ENCODE measurements at places on chromosomes 5 and 9.
A peak's percentile ranks its signal among the peaks of the same experiment; 100 is the strongest.

DNA sequence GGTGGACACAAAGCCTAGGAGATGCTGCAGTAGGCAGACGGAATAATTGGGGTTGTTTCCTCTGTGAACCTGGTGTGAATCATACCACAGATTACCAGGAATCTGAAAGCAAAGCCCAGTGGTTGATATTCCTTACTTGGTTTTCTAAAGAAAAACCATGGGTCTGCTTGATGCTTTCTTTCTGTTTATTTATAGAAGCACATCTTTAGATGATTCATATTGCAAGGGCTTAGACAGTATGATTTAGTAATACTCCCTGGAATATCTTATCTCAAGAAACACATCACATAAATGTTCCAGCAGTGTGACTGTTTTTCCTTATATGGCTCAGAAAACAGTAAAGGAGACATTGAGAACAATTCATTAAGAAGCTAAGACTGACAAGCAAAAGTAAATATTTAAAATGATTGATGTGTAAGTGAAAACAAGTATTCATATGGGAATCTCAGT is 623.3 kb downstream of the RAB3C start:
- peak; percentile 68 for DNase-seq

DNA sequence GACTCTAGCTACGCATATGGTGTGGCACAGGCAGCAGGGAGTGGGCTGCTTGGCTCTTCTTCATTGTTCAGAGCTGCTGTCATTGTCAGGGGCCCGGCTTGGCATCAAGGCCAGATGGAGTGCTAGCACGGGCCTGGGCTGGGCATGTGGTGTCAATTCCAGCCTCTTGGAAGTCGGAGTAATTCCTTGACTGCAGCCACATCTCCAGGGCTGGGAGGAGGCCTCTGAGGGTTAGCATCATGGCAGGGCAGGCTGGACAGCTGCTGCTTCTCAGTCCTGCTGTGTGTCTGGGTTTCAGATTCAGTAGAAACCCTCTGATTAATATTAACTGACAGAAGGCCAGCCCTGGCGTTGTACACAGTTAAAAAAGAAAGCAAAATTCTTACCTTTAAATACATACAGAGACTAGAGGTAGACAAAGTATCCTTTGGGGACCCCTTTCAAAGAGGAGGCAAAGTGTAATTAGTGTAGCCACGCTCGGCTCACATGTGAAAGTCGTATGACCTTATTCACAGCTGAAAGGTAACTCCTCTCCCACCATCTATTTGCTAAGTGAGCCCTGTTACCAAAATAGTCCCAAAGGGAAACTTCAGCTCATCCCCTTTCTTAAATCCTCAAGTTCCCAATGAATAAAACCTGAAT is 126.4 kb downstream of the DOCK2 start:
- no peak for DNase-seq

DNA sequence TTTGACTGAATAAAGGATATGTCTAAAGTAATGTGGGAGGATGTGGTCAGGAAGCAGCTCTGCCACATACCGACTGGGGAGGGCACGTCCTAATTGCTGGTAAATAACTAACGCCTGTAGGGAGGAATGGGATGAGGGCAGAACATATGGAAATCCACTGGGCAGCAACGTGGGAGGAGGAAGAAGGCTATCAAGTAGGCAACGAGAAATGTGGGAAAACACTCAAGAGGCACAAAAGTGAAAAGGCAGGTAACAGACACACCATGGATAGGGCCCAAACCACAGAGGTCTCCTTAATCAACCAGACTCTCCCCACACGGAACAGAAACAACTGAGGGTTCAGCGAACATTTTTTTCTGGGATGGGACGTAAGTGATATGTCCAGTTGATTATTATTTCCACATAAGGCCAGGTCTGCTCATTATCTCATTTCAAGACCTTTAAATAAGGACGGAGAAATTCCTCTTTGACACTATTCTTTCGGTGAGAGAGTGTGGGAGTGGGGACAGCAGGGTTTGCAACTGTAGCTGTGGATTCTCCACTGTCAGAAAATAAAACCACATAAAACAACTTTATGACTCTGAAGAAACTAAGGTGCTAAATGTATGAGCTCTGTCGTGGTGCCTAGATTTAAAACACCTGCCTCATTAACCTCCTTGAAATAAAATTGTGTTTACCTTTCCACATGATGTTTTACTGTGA is 17.0 kb downstream of the IARS1 start:
- peak; percentile 16 for DNase-seq

DNA sequence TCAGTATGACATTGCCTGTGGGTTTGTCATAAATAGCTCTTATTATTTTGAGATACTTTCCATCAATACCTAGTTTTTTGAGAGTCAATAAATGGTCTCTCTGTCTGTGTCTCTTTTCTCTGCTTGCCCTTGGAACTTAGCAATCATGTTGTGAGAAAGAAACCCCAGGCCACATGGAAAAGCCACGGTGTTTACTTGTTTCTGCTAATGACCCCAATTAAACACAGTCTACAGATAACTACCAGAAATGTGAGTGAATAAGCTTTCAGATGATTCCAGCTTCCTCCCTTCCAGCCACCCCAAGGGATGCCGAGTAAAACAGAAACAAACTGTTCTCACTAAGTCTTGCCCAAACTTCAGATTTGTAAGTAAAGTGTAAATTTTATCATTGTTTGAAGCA is 584.9 kb downstream of the MAT2B start:
- no peak for DNase-seq

DNA sequence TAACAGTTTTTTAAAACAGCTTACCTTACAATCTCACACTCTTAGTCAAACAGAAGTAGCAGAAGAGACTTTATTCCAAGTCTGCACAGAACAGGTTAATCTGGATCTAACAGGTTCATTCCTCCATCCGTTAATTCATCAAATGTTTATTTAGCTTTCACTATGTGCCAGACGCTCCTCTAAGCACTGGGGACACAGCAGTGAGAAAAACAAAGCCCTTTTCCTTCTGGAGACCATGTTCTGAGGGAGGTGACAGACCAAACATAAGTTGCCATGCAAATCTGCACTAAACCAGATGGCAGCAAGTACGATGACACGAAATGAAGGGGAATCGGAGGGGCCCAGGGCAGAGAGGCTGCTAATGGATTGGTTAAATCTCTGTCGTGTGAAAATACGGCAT is 17.1 kb upstream of the GLIPR2 start:
- DNase-seq = no peak

- peak; percentile 13 for DNase-seq
These were observed 220.6 kb downstream of the MELK start for GRCh38 chr9:36793277-36793676.

DNA sequence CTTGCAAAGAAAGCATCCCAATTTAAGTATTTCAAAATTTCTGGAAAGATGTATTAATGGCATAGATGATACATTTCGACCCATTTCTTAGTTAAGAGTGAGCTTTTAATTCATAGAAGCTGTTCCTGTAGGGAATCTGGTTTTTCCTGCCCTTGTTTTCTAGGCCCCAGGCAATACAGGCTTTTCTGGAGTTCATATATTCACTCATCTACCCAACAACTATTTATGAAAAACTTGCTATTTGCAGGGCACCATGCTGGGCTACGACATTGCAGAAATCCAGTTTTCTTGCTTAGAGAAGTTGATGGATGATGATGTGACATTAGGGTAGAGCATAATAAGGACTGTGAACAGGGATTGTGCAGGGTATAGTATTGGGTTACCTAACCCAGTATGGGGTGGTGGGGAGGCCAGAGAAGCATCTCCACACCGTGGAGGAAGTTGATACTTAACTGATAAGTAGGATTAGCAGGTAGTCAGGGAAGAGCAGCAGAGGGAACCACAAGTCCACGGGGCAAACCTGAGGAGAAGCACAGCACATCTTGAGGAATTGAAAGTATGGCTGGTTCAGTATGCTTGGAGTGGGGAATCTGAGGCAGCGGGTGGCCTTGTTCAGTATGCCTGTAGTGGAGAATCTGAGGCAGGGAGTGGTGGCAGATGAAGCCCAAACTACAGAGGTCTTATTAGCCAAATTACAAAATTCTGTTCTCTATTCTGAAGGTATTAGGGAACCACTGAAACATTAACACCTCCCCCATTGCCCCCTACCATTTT is 247.5 kb downstream of the ARRDC3 start:
- DNase-seq = no peak

- no peak for DNase-seq
These were observed 1.3 kb upstream of the INIP start for GRCh38 chr9:112719241-112719691.

- no peak for DNase-seq
These were observed 7.9 kb downstream of the BTNL9 start for GRCh38 chr5:181047921-181048320.

DNA sequence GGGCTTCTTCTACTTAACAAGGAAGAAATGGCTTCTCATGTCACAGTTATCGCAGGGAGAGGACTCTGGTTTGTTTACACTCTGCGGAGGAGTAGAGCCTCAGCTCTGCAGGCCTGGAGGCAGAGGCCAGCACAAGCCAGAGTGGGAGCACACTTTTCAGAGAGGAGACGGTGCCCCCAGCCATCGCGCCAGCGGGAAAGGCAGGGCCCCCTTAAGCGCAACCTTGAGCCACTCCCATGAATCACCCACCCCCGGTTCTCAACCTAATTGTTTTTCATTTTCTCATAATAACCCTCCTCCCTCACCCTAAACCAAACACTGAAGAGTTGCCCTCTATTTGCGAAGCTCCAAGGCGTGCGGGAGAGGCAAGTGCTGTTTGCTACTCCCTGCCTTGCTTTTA is 208.4 kb upstream of the TBCA start:
- no peak for DNase-seq
